ENCODE measurements at places on chromosomes 16 and 17.

DNA sequence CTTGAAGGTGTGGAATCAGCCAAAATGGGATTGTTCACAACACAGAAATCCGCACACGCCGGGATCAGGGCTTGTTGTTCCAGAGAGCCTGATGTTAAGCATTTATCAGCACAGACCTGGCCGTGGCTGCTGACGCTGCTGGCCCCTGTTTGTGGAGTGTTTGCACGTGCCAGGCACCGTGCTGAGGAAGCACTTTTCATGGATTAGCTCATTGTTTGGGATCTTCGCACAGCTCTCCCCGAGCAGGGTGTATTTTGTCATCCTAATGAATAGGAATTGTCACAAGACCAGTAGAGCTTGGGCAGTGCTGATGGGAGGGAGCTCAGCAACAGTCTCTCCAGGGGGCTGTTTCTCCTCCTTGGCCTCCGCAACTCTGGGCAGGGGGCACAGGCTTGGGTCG is 160.4 kb upstream of the PLCG2 start:
- DNase-seq: no peak

DNA sequence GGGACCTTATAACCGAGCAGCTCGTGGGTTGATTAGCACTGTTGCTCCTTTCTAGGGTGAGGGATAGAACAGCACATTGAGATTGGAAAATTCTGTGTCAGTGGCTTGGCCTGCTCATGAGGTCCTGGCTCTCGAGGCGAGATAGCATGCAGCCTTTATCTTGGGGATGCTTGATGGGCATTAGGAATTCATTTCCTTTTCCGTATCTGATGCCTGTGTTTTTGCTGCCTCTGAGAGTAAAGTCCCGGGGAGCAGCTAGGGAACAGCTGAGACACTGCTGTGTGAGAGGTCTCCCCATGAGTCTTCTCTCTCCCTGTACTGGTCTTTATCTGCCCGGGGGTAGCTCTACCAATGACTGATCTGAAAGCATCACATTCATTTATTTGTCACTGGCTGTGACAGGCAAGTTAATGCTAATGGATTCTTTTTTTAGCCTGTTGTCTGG is 14.5 kb downstream of the MSI2 start:
- no peak for DNase-seq

GRCh38 chr17:53924530-53925455 is 102.1 kb downstream of the KIF2B start:
- DNase-seq: no peak

DNA sequence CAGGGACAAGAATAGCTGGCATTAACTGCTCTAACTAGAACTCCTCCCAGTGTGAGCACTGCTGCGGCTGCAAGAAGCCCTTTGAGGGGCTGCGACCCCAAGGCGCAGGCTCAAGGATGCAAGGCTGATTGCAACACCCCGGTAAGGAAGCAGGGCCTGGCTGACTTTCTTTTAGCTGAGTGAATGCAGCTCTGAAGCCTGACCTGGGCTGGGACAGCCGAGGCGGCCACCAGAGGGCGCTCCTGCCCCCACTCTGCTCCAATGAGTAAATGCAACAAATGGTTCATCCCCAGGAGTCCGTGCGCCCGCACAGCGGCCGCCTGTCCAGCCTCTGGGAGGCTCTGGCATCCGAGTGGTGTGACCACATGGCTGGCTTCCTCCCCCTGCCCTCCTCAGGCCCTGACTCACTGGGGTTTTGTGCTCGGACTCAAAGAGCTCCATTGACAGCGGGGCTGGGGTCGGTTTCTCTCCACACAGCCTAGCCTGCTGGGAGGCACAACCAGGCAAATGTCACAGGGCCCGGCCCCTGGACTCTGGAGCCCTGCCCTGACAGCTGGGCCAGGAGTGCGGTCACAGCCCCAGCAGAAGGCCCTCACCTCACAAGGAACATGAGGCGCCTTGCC is at the start of gene SMIM5:
Gene SMIM5, plus strand, starts transcription at position 572 of the 623 bp plus-strand sequence. CDS start 6,768 bp downstream, outside the sequence.
- DNase-seq: peak; percentile 45

- no peak for DNase-seq
These were observed 10.4 kb downstream of the HAS3 start for GRCh38 chr16:69115837-69116236.

GRCh38 chr16:324451-325334 is 27.8 kb downstream of the AXIN1 start:
- DNase-seq: peak; percentile 43

DNA sequence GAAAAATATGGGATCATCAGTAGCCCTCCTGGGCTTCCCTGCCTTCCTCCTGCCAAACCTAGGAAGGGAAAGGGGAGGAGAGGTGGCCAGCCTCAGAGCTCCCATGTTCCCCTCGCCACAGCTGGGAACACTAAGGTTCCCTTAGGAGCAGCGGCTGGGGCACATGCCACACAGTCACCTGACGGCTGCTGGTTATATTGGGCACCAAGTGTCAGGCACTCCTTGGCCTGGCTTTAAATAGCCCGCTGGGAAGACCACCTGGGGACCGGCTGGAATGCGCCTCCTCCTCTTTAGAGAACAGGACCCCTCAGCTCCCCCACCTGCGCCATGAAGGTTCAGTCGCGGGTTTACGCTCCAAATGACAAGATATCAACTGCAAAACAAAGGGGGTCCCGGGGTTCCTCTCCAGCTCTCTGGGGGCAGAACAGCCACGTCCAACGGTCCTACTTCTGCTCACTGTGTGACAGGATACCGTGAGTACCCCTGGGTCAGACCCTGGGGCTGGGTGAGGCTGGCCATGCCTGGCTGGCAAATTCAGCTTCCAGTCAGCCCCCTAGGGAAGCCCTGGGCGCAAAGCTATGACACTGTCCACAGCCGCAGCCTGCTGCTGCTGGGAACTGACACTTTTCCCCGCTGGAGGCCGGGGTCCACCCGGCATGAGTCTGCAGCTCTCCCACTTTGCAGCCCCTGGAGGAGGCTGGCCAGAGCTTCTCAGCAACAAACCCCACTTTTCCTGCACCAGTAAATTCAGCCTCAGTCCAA is 3.3 kb downstream of the SMIM5 start:
- DNase-seq: no peak

GRCh38 chr16:78796221-78796866 is 696.9 kb downstream of the WWOX start:
- DNase-seq: no peak

GRCh38 chr16:30040221-30040620 is 9.2 kb upstream of the TLCD3B start:
- no peak for DNase-seq

- DNase-seq: no peak
These were observed 9.2 kb downstream of the DYNC1LI2 start for GRCh38 chr16:66741950-66742808.

DNA sequence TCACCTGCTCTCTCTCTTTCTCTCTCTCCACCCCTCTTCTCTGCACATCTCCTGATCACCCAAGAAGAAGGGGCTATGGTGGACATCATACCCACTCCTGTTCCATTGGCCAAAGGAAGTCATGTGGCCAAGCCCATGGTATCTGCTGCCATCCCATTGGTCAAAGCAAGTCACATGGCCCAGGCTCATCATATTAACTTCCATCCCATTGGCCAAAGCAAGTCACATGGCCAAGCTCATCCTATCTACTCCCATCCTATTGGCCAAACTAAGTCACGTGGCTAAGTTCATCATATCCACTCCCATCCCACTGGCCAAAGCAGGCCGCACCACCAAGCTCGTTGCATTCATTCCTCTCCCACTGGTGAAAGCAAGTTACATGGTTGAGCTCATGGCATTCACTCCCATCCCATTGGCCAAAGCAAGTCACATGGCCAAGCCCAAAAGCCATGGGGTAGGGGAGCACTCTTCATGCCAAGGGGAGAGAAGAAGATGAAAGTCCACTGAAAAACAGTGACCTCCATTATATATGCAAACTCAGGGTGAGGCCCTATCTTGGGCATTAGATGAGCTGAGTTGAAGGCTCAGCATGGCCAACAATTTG is 29.2 kb downstream of the SNX20 start:
- no peak for DNase-seq

DNA sequence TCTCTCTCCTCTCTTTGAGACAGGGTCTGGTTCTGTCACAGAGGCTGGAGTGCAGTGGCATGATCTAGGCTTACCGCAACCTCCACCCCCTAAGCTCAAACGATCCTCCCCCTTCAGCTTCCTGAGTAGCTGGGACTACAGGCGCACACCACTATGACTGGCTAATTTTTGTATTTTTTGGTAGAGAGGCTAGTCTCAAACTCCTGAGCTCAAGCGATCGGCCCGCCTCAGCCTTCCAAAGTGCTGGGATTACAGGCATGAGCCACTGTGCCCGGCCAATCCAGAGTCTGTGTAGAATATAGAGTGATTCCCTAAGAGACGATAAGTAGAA is 65.8 kb upstream of the RPH3AL start:
- no peak for DNase-seq

DNA sequence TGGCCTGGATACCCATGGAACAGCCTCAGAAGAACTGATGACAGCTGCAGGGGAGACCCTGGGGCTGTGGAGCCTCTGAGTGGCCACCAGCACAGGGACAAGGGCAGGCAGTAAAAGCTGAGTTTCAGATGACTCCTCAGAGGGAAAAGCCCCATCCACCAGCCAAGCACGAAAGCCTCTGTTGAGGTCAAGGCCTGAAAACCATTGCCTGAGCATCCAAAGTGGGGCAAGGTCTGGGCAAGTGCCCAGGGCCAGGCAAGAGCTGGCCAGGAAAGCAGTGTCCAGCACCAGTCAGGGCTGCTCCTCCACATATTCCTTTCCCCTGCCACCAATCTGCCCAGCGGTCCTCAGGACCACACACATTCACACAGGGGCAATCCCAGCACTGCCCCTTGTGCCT is 16.4 kb downstream of the ATP6V0D1 start:
- DNase-seq: no peak

GRCh38 chr17:57515662-57516211 is 229.4 kb downstream of the CCDC182 start:
- DNase-seq: no peak

- DNase-seq: no peak
These were observed 434.5 kb upstream of the GOT2 start for GRCh38 chr16:59168461-59169114.

GRCh38 chr16:26051063-26051462 is 359.3 kb downstream of the HS3ST4 start:
- DNase-seq: no peak

DNA sequence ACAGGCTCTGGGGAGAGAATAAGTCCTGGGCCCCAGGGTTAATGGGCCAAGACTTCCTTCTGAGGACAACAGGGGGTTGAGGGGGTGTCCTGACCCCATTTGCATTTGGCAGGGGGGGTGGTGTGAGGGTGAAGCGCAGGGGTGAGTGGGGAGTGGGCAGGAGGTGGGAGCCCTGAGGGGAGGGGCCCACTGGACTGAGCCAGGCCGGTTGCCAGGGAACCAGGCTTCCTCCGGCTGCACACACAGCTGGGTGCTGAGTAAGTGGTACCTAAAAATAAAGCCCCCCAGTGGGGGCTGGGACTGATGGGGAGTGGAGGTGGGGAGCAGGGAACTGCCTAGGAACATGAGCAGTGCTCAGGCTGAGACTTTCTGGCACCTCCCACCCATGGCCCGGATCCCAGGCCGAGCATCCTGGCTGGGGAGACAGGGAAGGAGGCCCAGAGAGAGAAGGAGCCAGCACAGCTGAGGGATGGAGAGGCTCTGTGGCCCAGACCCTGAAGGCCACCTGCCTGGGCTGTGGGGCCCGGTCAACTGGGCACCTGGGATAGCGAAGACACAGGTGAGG is 7.5 kb upstream of the RASD1 start:
- DNase-seq: no peak

GRCh38 chr16:57652695-57653471 is 15.2 kb upstream of the ADGRG3 start:
- DNase-seq: no peak

DNA sequence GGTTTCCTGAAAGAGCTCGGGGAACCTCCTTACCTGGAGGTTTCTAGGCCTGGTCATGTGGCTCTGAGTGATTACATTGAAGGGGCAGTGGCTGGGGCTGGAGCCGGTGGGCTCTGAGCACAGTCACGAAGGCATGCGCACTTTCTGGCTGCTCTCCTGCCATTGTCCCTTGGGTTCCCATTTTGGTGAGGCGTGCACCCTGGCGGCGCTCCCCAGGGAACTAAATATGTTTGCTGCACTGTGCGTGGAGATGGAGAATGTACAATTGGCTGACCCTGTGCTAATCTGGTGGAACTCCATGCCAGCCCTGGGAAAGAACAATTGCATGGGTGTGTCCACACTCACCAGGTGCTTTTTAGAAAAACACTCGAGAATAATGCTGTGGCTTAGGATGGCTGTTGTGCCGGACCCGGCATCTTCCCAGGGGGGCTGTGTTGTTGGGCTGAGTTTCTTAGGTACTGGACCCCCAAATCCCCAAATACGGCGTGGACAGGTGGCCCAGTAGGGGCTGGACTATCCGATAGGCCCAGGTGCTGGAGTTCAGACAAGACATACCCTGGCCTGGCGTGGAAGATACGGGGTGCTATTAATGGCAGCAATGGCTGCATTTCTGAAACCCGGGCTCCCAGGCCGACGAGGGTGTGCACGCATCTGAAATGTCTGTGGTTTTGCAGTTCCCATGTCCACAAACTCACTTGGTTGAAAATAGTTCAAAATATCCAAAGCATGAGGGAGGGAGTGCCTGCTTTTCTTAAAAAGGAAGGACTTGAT is 230.5 kb downstream of the SEC14L1 start:
- no peak for DNase-seq

GRCh38 chr17:68497885-68498319 is 14.3 kb upstream of the PRKAR1A start:
- DNase-seq: no peak

DNA sequence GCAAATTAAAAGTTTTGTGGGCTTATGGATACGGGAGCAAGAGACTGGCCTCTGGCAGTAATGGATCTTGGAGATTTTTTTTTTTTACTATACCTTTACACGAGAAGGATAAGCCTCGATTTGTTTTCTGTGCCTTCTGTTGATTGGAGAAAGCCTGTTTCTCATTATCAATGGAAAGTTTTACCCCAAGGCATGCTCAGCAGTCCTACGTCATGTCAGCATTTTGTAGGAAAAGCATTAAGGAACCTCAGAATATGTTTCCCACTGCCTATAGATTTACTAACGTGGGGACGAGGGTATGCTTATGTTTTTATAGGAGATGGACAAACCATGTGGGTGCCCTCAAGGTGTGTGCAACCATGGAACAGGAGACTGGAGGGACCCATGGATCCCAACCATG is 26.8 kb downstream of the CD300LG start:
- DNase-seq: no peak

- DNase-seq: no peak
These were observed 19.0 kb upstream of the ITPRIPL2 start for GRCh38 chr16:19094542-19095365.

GRCh38 chr16:89201439-89202377 is 1.4 kb upstream of the SLC22A31 start:
- peak; percentile 69 for DNase-seq

Data from stimulated activated CD4-positive, alpha-beta T cell treated with anti-CD3 and anti-CD28 coated beads, TNF-alpha, amount 100 ng/mL, for 1 hour (primary cell).